Panc1 (cell line): ENCODE measurements at places on chromosomes 12 and 14. TPM values are rescaled to one million over a fixed set of nuclear protein-coding genes. Genes with fewer than 3 reads are reported as not detected.

- DNase-seq, result no peak
Observed at GRCh38 chr12:15956413-15957185, 45.5 kb downstream of the DERA start.

The SDS gene
- total RNA-seq, result 0.15 TPM

The CARMIL3 gene
- 0.15 TPM for total RNA-seq

The KRT6C gene
- not detected for total RNA-seq

DNA sequence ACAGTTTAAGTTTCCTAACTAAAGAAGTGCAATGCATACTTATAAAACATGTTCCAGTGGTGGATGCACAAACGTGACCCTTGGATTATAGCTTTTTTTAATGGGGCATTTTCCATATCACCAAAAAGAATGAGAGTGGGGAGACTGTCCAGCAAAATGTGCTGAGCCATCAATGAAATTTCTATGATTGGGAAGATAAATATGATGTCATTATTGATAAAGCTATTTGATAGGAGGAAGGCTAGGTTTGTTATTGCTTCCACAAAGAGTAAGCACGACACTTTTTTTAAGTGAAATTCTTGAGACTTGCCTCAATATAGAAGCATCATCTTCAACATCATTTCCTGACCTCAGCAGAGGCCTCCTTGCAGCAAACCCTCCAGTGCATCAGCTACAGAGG, 174.6 kb upstream of the CLEC14A start:
- no peak for DNase-seq

DNA sequence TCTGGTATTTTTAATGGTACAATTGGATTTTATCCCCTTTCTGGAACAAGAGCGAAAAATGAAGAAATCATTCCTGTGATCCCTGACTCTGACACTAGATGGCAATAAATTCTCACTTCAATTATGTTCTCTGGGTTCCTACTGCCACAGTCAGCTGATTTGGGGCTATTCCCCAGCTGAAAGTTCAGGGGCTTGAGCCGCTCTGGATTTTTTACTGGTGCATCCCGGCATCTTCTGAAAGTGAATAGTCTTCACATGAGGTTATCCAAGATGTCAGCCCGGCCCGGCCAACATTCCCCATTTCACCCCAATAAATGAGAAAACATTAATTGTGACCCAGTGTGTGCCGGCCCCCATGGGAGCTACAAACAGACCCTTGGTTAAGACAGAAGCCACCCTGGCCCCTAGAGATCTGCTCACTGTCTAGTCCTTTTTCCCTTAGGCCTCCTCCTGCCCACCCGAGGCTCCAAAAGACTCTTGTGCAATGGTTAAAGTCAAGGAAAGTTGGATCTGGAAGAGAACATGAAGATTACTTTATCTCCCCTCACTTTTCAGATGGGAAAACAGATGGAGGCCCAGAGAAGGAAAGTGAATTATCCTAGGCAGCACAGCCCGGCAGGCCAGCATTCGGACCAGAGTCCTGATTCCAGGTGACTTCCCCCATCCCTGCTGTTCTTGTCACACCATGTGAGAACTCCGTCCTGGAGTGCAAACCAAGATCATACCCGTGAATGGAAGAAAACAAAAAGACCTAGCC, 20.8 kb downstream of the CKAP4 start:
- peak; percentile 51 for DNase-seq

The RD3L gene
- not detected for total RNA-seq

The NYNRIN gene
- 0.31 TPM for total RNA-seq

GRCh38 chr12:102439426-102440405, 40.6 kb downstream of the IGF1 start:
- no peak for DNase-seq

The PIP4P1 gene
- total RNA-seq, result 34.8 TPM

- DNase-seq, result no peak
Observed at GRCh38 chr12:122935318-122935717, 30.9 kb downstream of the ABCB9 start.

DNA sequence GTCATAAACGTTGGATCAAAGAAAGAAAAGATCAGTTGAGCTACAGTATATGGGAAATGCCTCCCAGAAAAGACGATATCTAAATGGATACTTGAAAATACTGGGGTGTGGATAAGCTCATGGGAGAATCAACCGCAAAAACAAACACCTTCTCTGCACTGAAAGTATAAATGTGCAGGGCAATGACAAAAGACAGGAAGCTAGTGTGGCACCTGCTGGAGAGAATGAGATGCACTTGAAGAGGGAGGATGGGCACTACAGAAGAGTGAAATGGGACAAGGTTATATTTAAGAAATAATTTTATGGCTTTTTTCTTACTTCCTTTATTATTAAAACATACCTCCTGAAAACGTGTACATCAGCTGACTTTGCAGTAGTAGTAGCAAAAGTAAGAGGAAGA, 153.7 kb downstream of the PRKD1 start:
- no peak for DNase-seq

The DACT1 gene
- 0.15 TPM for total RNA-seq

GRCh38 chr12:93184672-93185368, 192.9 kb upstream of the NUDT4 start:
- no peak for DNase-seq

GRCh38 chr14:22847661-22848341, 11.4 kb downstream of the MMP14 start:
- DNase-seq, result no peak

- no peak for DNase-seq
Observed at GRCh38 chr14:102696856-102697495, 80.3 kb upstream of the TRAF3 start.

DNA sequence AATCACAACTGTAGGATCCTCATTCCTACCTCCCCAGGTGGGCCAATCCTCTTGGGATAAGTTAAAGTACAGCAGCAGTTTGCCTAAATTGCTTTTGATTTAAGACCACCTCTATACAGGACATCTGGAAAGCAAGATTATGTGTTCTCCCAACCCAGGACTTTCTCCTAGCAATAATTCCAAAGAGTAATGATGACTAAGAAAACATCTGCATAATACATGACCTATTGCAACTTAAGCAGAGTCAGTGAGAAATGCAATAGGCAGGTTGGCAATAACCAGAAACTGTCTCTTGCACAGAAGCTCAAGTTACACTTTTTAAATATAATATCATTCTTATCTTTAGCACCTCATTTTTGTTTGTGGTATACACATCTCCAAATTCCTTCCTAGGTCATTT, 275.4 kb downstream of the TRHDE start:
- no peak for DNase-seq

DNA sequence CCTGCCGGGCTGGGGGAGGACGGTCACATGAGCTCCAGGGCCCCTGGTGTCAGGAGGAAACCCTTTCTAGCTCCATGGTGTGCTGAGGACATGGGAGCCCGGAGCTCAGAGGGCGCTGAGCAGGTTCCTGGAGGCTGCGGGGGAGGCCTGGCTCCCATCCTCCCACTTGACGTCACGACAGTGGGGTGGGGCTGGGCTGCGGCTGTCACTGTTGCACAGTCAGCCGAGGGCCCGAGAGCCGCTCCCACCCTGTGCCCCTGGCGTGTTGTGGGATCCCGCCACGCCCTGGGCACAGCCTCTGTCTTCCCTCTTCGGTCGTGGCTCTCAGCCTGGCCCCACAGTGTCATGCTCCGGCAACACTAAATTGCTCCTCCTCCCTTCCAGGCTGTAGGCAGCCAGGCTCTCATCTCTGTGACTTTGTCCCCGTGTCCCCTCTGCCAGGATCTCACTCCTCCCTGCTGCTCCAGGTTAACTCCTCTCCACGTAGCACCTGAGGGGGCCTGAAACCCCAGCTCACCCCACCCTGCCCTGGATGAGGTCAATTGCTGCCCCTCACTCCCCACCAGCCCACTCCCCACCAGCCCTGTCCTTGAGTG, 33.0 kb downstream of the BEGAIN start:
- DNase-seq, result no peak

- no peak for DNase-seq
Observed at GRCh38 chr12:11687528-11687927, 38.1 kb downstream of the ETV6 start.

The PPTC7 gene
- total RNA-seq, result 18.4 TPM

DNA sequence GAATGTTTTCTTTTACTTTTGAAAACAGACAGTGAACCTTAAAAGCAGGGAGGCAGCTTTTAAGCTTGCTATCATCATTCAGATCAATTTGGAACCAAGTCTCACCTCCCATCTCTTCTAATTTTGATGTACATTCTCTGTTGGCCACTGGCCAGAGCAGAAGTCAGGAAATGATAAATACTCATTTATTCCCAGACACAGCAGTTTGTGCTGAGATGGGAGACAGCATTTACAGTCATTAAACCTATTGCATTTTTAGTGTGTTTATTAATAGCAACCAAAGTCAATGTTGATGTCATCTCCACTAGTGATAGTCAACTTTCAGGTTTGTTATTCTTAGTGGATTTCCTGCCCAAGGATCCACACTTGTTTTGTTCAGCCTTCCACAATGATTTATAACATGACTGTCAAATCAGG, 320.0 kb upstream of the ATP2B1 start:
- no peak for DNase-seq

DNA sequence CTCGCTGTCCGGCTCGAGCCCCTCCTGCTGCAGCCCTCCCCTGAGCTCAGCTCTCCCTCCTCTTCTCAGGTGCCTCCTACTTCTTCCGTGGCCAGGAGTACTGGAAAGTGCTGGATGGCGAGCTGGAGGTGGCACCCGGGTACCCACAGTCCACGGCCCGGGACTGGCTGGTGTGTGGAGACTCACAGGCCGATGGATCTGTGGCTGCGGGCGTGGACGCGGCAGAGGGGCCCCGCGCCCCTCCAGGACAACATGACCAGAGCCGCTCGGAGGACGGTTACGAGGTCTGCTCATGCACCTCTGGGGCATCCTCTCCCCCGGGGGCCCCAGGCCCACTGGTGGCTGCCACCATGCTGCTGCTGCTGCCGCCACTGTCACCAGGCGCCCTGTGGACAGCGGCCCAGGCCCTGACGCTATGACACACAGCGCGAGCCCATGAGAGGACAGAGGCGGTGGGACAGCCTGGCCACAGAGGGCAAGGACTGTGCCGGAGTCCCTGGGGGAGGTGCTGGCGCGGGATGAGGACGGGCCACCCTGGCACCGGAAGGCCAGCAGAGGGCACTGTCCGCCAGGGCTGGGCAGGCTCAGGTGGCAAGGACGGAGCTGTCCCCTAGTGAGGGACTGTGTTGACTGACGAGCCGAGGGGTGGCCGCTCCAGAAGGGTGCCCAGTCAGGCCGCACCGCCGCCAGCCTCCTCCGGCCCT, 22.8 kb downstream of the MMP17 start:
- DNase-seq, result no peak

DNA sequence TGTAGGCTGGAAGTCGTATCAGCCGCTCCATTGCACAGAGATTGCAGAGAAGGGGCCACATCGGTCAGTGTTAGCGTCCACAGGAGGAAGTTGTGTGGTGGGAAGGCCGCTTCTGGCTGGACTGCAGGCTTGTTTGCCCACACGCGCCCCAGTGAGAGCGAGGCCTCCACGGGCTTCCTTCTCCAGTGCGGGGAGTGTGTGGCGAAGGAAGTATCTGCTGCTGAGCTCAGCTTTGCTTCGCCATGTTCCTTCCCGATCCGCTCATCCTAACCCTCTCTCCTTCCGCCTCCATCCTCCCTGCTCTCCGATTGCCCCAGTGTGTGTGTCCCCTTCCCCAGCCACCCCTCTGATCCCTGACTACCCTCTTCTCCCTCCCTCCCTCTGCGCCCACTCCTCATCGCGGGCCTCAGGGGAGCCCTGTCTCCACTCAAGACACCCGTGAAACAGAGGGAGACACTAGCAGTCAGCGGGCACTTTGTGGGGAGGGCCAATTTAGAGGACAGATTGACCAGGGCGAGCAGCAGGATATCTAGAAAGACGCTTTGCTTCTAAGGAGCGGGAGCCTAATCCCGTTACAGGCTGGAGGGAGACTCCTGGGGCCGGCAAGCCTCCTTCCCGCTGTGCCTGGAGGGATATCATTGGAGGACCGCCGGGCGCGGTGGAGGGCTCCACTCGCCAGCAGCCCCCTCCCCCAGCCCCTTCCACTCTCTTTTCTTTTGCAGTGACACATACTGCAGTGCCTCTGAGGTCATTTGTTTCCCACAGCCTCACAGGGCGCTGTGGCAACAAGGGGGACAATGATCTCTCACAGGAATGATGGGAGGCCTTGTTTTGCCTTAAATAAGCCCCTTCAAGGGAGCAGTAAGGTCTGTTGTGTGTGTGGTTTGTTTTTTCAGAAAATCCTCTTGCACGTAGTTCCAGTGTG, 428.8 kb downstream of the ZFP36L1 start:
- no peak for DNase-seq

The TMTC3 gene
- total RNA-seq, result 21.6 TPM

GRCh38 chr12:47218191-47218654, 138.5 kb upstream of the AMIGO2 start:
- DNase-seq, result no peak

- no peak for DNase-seq
Observed at GRCh38 chr14:21025371-21026273, 761 bp upstream of the NDRG2 start.

GRCh38 chr12:101474711-101475386, at the start of gene SPIC:
TSS of gene SPIC (plus strand) at chr12:101475336. CDS start at chr12:101476905, 1,569 bp downstream.
- DNase-seq, result no peak

- no peak for DNase-seq
Observed at GRCh38 chr12:126084480-126084879, 1019.2 kb downstream of the AACS start.

The PLA2G1B gene
- 0.69 TPM for total RNA-seq

DNA sequence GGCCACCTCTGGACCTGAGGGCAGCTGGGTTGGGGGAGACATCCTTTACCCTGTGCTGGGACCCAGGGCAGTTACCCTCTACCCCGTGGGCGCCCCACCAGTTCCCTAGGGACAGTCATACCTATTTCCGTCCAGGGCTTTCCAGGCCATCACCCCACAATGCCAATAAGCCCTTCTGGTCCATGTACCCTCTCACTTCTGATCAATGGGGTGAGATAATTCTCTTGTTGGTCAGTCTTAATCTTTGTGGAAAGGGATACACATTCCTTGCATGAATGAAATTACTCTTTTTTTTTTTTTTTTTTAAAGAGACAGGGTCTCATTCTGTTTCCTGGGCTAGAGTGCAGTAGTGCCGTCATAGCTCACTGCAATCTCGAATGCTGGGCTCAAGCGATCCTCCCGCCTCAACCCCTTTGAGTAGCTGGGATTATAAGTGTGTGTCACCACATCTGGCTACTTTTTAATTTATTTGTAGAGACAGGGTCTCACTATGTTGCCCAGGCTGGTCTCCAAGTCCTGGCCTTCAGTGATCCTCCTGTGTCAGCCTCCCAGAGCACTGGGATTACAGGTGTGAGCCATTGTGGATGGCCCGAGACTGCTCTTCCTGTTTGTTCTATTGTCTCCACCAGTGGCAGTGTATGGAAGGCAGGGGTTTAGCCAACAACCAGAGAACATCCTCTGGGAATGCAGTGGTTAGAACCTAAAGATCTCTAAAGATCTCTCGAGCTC, 46.3 kb upstream of the STON2 start:
- no peak for DNase-seq
